ENCODE measurements at places on chromosomes 2 and 18.

DNA sequence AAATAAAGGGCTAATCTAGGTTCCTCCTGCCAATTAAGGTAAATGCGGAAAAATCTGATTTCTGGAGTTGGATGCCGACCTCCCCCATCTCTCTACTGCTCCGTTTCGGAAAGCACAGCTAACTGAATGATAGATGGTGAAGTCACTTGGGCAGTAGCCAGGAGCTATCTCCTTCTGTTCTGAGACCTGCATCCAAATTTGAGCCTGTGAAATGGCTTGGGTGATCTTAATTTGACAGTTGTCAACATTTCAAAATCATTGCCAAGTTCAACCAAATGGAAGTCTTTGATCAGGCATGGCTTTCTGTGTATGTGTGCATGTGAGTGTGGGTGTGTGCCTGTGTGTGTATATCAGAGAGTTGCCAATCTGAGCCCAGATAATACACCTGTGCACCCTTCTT is 217.2 kb downstream of the ZNF516 start:
- no peak for DNase-seq

- DNase-seq: no peak
Measured at GRCh38 chr2:2656115-2657011, 325.3 kb upstream of the MYT1L start.

- DNase-seq: no peak
Measured at GRCh38 chr2:232402518-232402917, 4.1 kb upstream of the ALPG start.

DNA sequence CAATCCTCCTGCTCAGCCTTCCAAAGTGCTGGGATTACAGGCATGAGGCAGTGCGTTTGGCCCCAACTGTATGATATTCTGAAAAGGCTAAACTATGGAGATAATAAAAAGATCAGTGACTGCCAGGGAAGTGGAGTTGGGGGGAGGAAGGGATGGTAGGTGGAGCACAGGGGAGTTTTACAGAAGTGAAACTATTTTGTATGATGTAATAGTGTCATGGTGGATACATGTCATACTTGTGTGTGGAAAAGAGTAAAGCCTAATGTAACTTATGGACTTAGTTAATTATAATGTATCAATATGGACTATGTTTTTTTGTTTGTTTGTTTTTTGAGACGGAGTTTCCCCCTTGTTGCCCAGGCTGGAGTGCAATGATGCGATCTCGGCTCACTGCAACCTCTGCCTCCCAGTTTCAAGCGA is 2.9 kb upstream of the GGCX start:
- DNase-seq: no peak

DNA sequence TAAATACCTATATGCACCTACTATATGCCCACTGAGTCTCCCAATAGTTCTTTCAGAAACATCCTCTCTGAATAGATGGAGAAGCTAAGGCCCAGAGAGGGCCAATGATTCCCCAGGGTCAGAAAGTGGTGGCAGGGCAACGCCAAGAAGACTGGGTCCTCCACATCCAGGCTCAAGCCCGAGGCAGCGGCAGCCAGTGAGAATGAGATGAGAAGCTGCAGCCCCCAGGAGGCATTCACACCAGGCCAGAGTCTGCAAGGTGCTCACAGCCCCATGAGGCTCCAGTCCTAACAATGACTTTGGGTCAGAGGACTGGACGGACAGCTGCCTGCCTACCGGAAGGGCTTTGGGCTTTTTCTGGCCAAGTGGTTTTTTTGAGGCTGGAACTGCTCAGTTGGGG is 3.5 kb downstream of the TEX261 start:
- DNase-seq: no peak

DNA sequence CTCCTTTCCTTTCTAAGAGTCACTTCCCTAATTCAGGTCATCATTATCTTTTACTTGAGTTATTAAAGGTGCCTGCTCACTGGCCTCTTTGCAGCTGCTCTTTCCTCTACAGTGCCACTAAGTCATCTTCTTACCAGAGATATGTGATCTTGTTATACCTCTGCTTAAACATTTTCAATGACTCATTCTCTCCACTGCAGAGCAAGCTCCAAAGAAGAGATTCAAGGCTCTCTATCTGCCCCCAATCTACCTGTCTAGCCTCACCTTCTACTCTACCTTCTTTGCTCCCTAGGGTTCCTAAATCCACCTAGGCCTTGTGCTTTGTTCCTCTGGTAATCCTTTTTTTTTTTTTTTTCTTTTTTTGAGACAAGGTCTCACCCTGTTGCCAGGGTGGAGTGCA is 3.1 kb downstream of the ARHGEF33 start:
- DNase-seq: no peak

DNA sequence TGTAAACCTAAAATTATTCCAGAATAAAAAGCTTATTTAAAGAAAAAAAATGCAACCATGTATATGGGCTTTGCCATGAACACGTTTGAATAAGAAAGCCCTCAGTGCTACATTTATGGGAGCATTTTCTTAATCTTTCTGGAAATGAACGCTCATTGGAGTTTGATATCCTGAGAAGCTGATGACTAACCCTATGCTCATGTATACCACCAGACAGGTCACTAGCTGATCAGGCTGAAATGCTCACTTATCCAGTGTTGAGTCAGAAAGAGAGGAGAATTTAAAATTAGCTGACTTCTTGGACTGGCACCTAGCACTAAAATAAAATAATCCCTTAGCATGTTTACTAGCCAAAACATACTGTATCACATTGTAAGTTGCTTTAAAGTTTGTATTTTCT is 254.9 kb upstream of the SIX3 start:
- DNase-seq: no peak

- no peak for DNase-seq
Measured at GRCh38 chr2:207619764-207620203, 5.4 kb downstream of the METTL21A start.

Data from T-helper 9 cell (primary cell).